ENCODE measurements at places on chromosomes 13 and 19.

GRCh38 chr19:45477713-45478453, 10.1 kb downstream of the FOSB start:
- H3K4me1 ChIP-seq, result peaks cover 6% of the 10 kb centered on the region
- DNase-seq, result no peak
- H3K27ac ChIP-seq, result peak overlapping the region; percentile 99
- H3K36me3 ChIP-seq, result no peaks in the 10 kb centered on the region
- peak overlapping the region; percentile 69 for H3K4me3 ChIP-seq

DNA sequence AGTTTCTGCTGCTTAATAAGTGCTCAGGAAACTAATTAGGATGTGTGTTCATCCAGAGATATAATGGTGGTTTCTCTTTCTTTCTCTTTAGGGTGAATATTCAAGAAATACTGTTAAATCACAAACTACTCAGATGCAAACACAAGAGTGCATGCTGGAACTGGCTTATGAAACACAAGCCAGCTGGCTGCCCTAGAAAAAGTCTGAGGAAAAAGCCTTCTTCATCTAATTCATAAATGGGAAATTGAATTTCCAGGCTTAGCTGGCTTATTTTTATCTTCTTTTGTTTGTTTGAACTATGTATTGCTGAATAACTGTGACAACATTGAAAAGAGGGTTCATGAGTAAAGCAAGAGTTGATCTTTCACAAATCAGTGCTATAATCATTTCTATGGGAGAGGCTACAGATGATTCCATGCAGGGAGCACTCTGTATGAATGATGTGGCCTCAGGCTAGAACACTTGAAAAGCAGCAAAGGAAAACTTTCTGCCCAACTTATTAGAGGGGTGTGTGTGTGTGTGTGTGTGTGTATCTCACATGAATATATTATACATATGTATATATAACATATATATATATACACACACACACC, 69.8 kb upstream of the SCEL start:
- H3K4me1 ChIP-seq, result no peaks in the 10 kb centered on the region
- no peak overlapping the region for H3K27ac ChIP-seq
- no peaks in the 10 kb centered on the region for H3K27me3 ChIP-seq
- no peak overlapping the region for H3K4me3 ChIP-seq

DNA sequence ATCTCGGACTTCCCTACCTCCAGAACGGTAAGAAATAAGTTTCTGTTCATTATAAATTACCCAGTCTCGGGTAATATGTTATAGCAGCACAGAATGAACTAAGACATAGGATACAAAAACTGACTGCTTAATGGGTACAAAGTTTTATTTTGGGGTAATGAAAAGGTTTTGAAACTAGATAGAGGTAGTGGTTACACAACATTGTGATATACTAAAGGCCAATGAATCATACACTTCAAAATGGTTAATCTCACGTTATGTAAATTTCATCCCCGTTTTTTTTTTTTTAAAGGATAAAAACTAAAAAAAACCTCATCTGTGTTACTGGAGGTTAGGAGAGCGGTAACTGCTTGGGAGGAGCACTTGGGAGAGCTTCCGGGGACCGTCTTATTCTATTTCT, 23.5 kb downstream of the AKT2 start:
- peaks cover 4% of the 10 kb centered on the region for H3K36me3 ChIP-seq
- H3K4me3 ChIP-seq, result no peak overlapping the region
- no peaks in the 10 kb centered on the region for H3K27me3 ChIP-seq
- H3K27ac ChIP-seq, result no peak overlapping the region
- H3K4me1 ChIP-seq, result no peaks in the 10 kb centered on the region
- no peak for DNase-seq

GRCh38 chr13:83297586-83298290, 584.5 kb downstream of the SLITRK1 start:
- peak; percentile 3 for DNase-seq
- no peaks in the 10 kb centered on the region for H3K27me3 ChIP-seq
- no peak overlapping the region for H3K4me3 ChIP-seq
- H3K4me1 ChIP-seq, result no peaks in the 10 kb centered on the region
- no peaks in the 10 kb centered on the region for H3K36me3 ChIP-seq
- no peak overlapping the region for H3K27ac ChIP-seq

DNA sequence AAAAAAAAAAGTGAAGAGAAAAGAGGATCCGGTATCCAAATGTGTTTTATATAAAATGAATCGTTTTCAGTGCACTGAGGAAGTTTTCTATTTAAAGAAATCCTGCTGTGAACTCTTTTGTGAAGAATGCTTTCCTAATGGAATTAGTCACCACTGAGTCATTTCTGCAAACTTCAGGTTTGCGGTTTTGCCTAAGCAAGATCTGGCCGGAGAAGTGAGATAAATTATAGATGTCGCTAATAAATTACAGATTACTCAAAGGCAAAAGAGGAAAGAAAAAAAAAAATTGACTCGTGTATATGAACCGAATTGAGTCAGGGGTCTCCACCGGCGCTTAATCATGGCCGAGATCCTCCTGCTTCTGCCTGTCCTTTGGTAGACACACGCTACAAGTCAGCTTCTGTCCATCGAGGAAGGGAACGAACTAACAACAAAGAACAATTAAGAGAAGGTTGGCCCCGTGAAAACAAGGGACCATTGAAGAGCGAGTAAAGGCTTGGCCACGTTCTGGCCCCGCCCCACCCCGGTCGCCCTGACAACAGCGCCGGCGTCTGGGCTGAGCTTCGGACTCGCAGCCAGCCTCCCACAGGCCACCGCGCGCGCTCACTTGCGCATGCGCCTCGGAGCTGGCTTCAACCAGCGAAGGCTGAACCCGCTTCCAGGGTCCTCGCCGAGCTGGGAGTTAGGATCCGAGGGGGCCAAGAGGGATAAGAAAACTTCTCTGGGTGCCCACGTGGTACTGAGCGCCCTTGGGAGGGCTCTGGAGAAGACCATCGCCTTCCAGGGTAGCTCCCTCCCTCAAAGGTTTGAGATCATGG, 33.0 kb upstream of the MRI1 start:
- no peaks in the 10 kb centered on the region for H3K36me3 ChIP-seq
- no peaks in the 10 kb centered on the region for H3K27me3 ChIP-seq
- peak; percentile 98 for DNase-seq
- peaks cover 17% of the 10 kb centered on the region for H3K4me1 ChIP-seq
- H3K4me3 ChIP-seq, result peak overlapping the region; percentile 79

DNA sequence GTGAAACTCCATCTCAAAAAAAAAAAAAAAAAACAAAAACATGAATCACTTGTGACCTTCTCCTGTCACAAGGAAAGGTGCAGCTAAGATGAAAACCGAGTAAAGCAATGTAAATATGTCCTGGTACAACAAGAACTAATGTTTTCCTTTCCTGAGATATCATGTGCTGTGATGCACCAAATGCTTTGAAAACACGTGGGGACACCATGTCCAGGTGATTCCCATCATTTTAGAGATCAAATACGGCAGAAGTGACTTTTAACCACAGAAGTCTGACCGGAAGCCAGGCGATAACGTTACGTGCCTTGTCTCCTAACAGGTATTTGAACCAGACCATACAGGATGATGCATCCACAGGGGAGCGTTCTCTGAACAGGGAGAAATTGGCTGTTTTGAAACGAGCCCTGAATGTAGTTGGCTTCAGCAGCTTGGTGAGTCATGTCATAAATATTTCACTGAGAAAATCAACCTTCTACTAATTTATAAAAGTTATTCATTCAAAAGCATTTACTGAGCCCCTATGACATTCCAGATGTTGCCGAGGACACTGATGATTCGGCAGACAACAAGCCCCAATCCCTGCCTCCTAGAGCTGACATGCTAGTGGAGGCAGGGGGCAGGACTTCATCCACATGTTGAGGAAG, 328.1 kb downstream of the MYO16 start:
- H3K4me3 ChIP-seq, result peak overlapping the region; percentile 13
- H3K4me1 ChIP-seq, result peaks cover 4% of the 10 kb centered on the region
- no peaks in the 10 kb centered on the region for H3K27me3 ChIP-seq
- DNase-seq, result peak; percentile 77
- H3K27ac ChIP-seq, result peak overlapping the region; percentile 34
- H3K36me3 ChIP-seq, result no peaks in the 10 kb centered on the region

- H3K36me3 ChIP-seq, result no peaks in the 10 kb centered on the region
- no peak for DNase-seq
- H3K27ac ChIP-seq, result no peak overlapping the region
- H3K4me1 ChIP-seq, result no peaks in the 10 kb centered on the region
- no peak overlapping the region for H3K4me3 ChIP-seq
These were observed 56.5 kb upstream of the HTR2A start for GRCh38 chr13:46953331-46953730.

DNA sequence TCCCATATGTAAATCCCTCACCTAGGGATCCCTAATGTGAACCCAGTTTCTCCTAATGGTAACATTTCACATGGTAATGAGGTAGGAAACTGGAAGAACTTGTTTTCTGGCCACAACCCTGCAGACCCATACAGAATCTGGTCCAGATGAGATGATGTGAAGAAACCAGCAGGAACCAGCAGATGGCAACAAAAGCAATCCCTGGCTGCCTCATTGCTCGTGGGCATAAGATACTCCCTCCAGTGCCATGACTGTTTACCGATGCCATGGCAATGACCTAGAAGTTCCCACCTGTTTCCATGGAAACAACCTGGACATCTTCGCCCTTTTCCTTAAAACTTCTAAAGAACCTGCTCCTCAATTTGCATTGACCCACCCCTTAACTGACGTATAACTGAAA, 1.4 kb upstream of the CD209 start:
- H3K4me1 ChIP-seq, result no peaks in the 10 kb centered on the region
- no peak for DNase-seq

- DNase-seq, result no peak
- no peak overlapping the region for H3K4me3 ChIP-seq
- no peaks in the 10 kb centered on the region for H3K36me3 ChIP-seq
- H3K4me1 ChIP-seq, result no peaks in the 10 kb centered on the region
- H3K27me3 ChIP-seq, result no peaks in the 10 kb centered on the region
These were observed 270.5 kb downstream of the GPC6 start for GRCh38 chr13:93496985-93497673.

DNA sequence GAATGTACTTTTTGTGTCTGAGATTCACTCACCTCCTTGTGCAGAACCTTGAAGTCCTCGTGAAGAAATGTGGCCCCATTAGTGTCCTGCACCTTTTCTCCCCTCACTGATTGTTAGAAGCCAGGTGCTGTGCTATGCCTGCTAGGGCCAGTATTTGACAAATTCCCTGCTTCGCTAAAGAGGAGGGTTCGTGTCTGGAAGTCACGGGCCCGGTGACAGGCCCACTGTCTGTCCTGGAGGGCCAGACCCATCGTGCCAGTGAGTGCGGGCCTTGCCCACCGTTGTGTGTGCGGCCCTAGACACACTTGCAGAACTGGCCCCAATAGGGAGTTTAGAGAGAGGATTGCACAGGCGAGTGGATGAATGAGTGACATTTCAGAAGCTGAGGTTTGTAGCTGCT, 36.8 kb upstream of the GAS6 start:
- no peak for DNase-seq
- no peak overlapping the region for H3K27ac ChIP-seq

- H3K36me3 ChIP-seq, result no peaks in the 10 kb centered on the region
- H3K27ac ChIP-seq, result no peak overlapping the region
- no peak overlapping the region for H3K4me3 ChIP-seq
- DNase-seq, result no peak
These were observed 221.8 kb upstream of the UBL3 start for GRCh38 chr13:30071969-30072817.

DNA sequence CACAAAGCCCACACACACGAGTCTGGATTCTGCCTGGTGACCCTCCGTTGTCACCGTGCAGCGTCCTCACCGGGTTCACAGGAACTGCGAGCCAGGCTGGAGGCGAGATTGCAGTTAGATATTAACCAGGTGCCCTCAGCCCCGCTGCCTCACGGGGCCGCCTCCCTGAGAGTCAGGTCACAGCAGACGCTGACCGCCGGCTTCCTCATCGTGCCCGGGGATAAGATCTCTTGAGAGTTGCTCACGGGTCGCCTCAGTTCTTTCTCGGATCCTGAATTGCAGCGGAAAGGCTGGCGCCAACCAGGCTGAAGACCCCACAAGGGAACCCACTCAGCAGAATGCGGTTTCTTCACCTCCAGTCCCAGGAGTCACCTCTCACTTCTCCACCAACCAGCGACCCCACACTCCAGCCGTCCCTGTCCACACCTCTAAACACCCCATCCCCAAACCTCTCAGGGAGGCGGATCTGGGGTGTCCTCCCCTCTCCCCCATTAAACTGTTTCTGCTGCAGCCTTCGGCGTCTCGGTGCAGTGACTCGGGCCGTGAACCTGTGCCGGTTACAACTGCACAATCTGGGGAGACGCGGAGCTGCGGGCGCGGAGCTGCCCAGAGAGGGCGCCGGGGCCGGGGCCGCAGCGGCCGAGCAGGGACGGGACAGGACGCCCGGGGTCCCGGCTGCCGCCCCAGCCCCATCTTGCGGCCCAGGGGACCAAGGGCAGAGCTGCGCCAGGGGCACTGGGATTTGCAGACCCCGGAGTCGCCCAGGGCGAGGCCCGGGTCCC, 591 bp downstream of the ZNF823 start:
- H3K4me1 ChIP-seq, result no peaks in the 10 kb centered on the region
- H3K27me3 ChIP-seq, result no peaks in the 10 kb centered on the region
- no peaks in the 10 kb centered on the region for H3K36me3 ChIP-seq
- peak overlapping the region; percentile 78 for H3K27ac ChIP-seq

DNA sequence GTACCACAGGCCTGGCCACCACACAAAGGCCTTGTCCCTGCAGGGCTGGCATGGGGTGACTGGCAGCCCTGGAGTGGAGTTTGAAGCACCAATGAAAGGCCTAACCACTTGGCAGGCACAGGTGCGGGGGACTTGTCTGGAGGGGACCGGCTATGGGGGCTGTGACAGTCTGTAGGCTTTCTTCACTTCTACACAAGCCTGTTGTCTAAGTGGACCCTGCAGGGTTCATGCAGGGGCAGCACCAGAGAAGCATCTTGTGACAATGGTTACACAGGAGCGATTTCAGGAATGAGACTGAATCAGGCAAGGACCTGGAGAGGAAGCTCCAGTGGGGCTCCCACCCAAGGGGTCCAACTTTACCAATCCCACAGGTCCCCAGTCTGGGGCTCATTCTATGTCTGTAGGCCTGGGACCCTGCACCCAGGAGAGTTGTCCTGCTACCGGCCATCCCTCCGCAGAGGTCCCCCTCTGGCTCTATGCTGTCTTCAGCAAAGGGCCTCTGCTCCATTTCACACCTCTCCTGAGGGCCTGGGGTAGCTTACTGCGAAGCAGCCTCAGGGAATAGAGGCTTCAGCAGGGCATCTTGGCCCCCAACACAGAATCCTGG, 2.3 kb upstream of the ZNF837 start:
- peaks cover 11% of the 10 kb centered on the region for H3K4me1 ChIP-seq
- no peak for DNase-seq
- H3K36me3 ChIP-seq, result no peaks in the 10 kb centered on the region
- H3K4me3 ChIP-seq, result no peak overlapping the region
- no peak overlapping the region for H3K27ac ChIP-seq

DNA sequence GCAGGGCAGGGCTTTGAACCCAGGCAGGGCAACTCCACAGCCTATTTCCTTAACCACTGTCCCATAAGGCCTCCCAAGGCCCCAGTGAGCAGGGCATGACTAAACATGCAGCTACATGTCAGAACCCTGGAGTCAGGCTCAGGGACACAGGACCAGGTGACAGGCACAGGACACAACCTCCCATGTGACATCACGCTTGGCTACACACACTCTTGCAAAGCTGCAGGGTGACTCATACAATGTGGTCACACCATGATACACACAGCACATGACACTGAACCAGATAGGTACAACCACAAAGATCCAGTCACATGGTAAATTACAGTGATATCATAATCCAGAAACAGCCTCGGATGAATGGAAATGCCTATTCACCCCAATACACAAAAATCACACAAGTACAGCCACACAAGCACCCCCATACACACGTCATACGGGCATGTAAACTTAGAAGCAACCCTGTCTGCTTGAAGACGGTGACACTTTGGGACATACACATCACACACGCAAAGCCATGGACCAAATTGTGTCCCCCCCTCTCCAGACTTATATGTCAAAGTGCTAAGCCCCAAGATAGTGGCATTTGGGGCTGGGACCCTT, 14.5 kb downstream of the KLK4 start:
- peak; percentile 12 for DNase-seq
- no peaks in the 10 kb centered on the region for H3K27me3 ChIP-seq
- no peaks in the 10 kb centered on the region for H3K36me3 ChIP-seq
- H3K4me1 ChIP-seq, result no peaks in the 10 kb centered on the region
- H3K4me3 ChIP-seq, result no peak overlapping the region
- no peak overlapping the region for H3K27ac ChIP-seq

Measured in fibroblast of lung (primary cell).